ENCODE measurements at places on chromosomes 7 and 10.

DNA sequence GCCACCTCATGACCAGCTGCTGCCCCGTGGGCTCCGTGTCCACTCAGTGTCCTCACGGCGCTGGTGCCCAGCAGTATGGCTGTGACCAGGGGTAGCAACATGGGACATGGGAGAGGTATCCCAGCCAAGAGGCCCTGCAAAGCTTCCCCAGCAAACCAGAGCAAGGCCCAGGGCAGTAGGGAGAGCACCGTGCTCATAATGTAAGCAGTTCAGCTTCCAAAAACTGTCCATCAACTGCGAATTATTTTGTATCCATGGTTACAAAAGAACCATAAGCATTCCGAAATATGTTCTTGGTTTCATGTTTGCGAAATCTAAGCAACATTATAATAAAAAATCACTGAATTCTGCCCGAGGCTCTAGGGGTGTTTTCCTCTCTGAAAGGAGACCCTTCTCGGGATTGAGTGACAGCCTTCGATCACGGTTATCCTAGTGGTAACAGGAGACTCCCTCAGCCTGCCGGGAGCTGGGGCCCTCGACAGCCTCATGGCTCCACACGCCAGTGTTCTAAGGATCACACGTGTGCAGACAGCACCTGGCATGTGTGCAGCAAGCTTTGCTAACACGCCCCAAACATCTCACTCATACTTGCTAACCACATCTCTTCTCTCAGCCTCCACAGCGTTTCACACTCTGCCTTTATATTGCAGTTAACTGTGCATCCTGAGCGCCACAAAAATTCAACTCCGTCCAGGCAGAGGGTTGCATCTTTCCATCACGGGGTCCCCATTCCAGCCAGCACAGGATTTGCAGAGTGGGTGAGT, 117.6 kb downstream of the DIP2C start:
- no peak for DNase-seq

DNA sequence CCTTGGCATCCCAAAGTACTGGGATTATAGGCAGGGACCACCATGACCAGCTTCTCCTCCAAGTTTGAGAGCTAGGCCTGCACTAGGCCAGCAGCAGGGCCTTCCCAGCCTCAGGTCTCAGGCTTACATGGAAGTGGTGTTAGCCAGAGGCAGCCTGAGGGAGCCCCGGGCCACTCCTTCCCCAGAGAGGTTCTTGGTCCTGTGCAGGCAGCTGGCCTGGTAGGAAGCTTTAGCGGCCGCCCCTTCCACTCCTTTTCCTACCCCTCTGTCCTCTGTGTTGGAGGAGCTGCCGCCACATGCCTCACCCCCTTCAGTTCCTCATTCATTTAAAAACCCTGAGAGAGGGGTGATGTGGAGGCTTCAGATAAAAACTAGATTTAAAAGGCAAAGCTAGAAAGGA, 40.3 kb downstream of the TSPAN15 start:
- DNase-seq = no peak

DNA sequence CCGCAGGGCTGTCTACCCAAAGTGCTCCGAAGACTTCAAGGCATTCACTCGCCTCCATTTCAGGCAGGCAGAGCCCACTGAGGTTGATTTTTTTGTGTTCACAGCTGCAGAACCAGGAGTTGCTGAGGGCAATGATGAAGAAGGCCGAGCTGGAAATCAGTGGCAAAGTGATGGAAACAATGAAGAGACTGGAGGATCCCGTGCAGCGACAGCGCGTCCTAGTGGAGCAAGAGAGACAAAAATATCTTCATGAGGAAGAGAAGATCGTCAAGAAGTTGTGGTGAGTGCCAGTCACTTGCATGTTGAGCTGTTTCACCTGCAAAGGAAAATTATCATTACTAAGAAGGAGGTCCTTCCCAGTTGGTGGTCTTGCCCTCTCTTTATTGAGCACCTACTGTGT, 210.5 kb downstream of the ARHGAP21 start:
- DNase-seq = no peak

- DNase-seq = no peak
These were observed 20.8 kb upstream of the GGCT start for GRCh38 chr7:30525429-30525828.

GRCh38 chr7:140029072-140029471, 33.7 kb downstream of the PARP12 start:
- no peak for DNase-seq

GRCh38 chr10:45354261-45354660, 19.8 kb upstream of the ALOX5 start:
- no peak for DNase-seq

GRCh38 chr7:875476-876076, 778 bp upstream of the GET4 start:
- no peak for DNase-seq

GRCh38 chr10:88848499-88848898, 3.1 kb downstream of the ANKRD22 start:
- no peak for DNase-seq

GRCh38 chr7:96734343-96734742, 24.7 kb upstream of the SEM1 start:
- no peak for DNase-seq

DNA sequence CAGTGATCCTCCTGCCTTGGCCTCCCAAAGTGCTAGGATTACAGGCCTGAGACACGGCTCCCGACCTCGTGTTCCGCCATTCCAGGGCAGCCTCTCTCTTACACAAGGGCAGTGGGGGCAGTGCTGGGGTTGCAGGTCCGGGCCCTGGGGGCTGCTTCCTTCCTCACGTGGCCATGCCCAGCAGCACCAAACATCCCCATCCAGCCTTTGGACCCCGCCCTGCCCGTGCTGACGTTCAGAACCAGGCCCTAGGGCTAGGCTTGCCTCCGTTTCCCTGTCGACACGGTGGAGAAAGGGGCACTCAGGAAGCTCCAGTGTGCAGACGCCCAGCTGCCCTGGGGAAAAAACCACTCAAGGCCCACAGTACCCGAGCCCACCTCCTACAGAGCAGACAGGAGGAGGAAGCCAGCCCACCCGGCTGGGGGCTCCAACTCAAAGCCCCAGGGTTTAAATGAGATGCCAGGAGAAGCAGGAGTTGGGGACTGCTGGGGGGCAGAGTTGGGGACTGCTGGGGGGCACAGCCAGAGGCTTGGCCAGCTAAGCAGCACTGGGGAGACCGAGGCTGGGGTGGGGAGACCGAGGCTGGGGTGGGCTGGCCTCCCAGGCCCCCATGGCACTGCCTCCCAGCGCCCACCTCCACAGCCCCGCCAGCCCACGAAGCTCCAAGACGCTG, 35.9 kb downstream of the ADAP1 start:
- no peak for DNase-seq

GRCh38 chr7:151114151-151115090, 28.1 kb downstream of the AGAP3 start:
- DNase-seq = no peak

DNA sequence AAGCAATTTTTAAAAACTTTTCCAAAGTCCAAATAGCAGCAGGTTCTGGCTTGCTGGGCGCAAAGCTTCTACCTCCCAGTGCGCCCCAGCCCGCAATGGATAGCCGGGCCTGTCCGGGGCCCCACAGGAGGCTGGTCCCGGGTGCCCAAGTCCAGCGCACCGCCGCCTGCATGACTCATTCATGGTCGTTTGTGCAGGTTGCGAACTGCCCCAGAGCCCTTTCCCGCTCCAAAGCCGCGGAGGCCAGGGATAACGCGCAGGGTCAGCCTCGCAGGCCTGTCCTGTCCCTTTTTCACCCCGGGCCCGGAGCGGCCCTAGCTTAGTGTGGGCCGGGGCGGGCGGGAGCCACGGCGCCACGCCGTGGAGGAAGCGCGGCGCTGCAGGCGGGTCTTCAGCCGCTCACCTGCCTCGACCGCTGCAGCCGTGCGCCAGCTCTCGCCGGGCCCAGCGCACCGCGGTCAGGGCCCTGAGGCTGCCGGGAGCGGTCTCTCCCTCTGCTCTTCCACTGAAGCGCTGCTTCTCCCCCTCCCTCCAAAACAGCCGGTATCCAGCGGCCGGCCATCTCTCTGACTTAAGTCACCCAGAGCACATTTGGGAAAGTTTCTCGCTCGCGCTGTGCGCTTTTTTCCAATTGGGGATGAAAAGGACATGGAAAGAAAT, 1.7 kb upstream of the EGR2 start:
- no peak for DNase-seq

- DNase-seq = no peak
These were observed 22.2 kb upstream of the RHEB start for GRCh38 chr7:151541709-151542499.

DNA sequence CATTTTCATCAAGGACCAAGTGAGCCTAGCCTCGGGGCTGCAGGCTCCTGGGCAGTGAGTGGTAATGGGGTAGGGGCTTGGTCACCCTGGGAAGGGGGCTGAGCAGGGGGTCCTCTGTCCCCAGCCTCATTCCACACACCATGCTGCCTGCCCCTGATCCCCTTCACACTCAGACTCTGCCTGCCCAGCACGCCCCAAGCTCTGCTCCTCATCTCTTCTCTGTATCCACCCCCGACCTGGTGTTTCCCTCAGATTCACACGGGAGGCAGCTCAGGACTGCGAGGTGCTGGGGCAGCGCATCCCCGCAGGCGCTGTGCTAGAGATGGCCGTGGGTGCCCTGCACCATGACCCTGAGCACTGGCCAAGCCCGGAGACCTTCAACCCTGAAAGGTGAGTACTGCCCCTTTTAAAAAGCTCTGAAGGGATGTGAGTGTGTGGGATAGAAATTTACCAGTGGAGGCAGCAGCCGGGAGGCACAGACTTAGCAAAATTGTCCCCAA, 47.2 kb downstream of the PARP12 start:
- DNase-seq = no peak

- no peak for DNase-seq
These were observed 165.6 kb upstream of the ASAH2 start for GRCh38 chr10:50416881-50417280.
